Stromal cell of bone marrow (primary cell): ENCODE measurements at places on chromosomes 2 and 18.
A peak's percentile ranks its signal among the peaks of the same experiment; 100 is the strongest.

GRCh38 chr2:196274387-196274809 lies 103.0 kb upstream of the STK17B start:
- no peak for DNase-seq

- DNase-seq: peak; percentile 36
These were observed 550.2 kb upstream of the SETBP1 start for GRCh38 chr18:44130376-44130942.

- DNase-seq: no peak
These were observed 570.9 kb downstream of the PIK3C3 start for GRCh38 chr18:42525905-42526304.

- no peak for DNase-seq
These were observed 76.2 kb downstream of the TGFA start for GRCh38 chr2:70477441-70477844.

- DNase-seq: no peak
These were observed 99.1 kb upstream of the ARHGAP15 start for GRCh38 chr2:143030127-143030526.
